Activated T-cell treated with anti-CD3 and anti-CD28 coated beads, Interleukin-2, amount 50 U/mL, for 72 hours (primary cell): ENCODE measurements at places on chromosomes 11 and 22.

DNA sequence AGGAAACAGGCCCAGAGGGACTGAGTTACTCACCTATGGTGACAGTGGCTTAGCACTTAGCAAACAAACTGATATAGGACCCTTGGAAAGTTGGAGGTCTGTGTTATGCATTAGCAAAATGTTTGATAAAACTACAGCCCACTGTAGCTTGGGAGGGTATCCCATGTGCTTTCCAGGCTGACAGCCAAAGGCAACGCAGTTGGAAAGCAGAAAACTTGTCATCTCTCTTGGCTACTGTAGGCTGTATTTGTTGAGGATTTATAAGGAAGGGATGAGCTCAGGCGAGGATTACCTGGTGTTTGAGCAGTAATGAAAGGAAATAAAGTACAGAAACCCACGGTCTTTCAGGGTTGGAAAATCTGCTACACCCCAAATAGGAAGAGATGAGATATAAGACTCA lies 23.8 kb downstream of the SDHAF2 start:
- no peak for DNase-seq

DNA sequence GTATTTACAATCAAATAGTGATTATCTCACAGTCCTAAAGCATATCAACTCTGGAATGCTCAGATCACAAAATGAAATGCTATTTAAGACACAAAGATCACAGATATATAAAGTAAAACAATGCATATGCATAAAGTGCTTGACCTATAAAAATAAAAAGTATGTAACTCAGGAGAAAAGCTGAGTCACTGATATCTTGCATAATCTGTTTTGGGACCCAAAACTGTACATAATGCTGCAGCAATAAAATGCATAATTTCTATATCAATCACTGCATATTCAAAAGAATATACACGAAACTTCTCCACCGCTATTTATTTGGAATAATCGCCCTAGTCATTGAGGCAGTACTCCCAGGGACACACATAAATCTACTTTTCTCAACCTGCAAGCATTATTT lies 34.9 kb upstream of the GRIA4 start:
- no peak for DNase-seq

DNA sequence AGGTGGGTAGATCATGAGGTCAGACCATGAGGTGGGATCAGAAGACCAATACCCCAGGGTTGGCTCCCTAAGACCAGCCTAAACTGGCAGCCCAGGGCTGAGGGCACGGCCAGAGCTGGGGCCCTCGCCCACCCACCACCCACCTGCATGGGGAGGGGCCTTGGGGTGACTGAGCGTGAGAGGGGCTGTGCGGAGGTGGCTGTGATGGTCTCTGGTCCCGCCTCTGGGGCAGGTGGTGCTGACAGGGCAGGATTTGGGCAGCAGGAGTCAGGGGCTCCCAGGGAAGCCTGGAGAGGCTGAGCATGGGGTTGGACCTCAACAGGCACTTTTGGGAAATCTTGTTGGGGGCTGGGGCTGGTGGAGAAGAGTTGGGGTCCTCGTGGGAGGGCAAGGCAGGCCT lies 39.8 kb upstream of the MUC5AC start:
- DNase-seq, result no peak

DNA sequence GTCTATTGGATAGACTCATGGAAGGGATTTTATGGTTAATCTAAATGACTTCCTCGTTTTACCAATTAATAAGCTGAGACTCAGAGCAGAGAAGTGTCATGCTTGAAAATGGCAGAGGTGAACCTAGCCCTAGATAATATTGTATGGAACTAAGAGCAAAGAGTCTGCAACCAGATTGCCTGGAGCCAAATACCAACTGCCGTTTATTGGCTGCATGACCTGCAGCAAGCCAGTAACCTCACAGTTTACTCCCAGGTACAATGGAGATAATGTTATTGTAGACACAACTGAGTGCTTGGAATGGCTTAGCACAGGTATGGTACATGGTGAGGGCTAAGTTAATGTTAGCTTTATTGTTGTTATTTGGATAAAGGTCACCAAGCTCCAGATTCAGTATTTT lies 84.6 kb upstream of the FAT3 start:
- no peak for DNase-seq
